Hindlimb muscle (tissue), 1 donor: ENCODE measurements at places on chromosomes 12 and 14.

DNA sequence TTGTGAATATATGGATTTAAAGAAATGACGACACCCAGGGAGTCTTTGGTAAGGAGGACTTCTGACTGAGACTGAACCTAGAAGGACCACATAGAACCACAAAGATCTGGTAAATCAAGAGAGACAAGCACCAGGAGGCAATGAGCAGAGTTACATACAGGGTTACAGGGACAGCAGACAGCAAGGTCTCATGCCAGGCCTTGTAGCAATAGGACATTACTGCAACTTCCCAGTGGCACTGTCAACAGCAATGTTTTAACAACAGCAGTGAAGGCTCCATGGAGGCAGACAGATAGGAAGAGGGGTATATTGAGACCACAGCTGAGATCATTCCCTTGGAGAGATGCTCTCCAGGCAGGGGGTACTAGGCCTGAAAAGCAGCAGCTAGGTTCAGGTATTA, 18.5 kb downstream of the CPNE8 start:
- no peak for DNase-seq

DNA sequence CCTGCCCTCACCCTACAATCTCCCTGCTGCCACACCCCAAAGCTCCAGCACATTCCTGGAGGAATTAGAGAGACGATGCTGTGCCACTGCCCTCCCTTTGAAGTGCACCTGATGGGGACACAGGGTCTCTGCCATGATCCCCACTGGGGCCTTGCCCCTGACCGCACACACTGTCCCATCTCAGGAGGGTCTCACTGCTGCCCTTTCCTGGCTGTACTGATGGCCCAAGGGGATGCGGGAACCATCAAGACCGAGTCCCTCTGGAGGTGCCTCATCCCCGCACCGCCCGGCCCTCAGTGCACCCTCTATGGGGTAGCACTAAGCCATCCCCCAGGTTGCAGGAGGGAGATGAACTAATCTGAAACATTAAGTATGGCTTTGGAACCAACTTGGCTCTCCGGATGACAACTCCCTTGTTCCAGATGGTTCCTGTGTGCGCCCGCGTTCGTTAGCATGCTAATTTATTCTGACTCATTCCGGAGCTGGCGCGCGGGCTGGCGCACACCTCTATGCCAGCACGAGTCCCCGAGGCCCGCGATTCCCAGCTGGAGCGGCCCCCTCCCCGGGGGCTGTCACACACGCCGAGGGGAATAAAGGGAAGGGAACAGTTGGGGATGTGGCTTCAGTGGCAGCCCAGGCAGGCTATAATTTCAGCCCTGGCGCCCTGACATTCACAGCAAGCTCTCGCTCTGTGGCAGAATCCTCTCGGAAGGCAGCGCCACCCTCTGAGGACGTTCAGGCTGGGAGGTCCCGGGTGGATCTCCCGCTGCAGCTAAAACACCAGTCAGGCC, 34.2 kb upstream of the C14orf180 start:
- DNase-seq = no peak

DNA sequence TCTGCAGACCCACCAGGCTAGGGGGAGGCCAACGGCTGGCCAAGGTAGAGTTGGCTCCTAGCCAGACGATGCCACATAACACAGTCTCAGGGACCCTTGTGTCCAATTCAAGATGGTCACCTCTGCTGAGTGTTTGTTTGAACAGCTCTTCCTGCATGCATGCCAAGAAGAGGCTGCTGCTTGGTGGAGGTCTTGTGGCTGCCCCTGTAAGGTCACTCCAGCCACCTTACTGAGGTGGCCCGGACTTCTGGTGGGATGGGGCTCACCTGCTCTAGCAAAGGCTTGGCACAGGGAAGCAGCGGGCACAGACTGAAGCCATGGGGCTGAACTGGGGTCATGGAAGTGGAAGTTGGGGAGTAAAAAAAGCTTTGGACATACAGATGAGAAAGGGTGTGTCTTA, 210.3 kb downstream of the GLT1D1 start:
- no peak for DNase-seq

DNA sequence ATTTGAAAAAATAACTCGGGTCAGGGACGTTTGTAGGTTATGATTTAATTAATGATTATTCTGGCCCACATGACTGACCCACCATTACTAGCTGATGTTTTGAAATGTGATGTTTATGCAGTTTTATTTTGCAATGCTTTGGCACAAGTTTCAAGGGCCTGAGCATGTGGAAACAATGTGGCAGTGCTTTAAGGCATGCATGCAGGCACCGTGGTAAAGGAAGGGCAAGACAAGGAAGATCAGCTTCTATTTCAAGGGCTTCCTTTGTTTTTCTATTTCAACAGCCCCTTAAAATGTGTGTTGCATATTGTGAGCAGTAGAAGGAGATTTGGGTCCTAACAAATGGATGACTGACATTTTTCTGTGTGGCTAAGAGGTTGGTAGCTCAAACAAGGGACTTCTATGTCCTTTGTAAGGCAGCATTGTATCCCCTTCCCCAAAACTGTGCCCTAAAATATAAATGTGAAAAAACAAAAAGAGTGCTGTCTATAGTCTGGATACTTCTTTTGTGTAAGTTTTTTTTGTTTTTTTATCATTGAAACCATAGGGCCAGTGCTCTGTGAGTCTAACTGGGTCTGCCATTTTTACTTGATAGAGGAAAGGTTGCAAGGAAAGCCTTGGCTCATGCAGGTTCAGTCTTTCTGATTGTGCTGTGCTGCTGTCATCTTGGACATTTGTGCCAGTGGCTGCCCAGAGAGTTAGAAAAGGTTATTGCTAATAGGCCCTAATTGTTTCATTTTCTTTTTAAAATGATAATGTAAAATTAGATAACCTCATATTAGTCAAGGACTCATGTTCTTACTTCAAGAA, 103.5 kb downstream of the FGD4 start:
- no peak for DNase-seq

DNA sequence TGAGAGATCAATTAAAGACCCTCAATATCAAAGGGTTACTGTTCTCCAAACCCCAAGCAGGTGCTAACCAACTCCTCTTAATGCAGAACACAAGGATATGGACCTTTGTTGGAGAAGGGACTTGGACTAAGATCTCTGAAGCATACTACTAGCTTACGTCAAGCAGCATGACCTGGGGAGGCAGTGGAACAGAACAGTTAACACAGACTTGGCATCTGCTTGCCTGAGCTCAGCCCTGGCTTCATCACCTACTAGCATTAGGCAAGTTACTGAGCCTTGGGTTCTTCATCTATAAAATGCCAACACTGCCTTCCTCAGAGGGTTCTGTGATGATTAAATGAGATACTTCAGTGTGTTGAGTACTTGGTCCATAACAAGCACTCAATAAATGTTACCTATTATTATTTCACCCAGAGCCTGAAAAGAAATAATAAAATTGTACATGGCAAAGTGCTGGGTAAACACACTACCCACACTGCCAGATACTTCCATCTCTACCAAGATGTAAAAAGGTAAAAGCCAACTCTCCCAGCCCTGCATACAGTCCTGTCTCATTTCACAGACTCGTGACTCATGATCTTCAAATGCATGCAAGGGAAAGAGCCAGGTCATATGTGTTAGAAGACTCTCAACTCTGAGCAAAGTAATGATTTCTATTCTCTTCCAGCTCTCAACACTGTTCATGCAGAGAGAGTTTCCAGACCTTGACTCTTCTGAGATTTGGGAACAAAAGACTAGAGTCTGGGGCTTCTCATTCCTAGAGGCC, 39.7 kb downstream of the FMNL3 start:
- DNase-seq = no peak

DNA sequence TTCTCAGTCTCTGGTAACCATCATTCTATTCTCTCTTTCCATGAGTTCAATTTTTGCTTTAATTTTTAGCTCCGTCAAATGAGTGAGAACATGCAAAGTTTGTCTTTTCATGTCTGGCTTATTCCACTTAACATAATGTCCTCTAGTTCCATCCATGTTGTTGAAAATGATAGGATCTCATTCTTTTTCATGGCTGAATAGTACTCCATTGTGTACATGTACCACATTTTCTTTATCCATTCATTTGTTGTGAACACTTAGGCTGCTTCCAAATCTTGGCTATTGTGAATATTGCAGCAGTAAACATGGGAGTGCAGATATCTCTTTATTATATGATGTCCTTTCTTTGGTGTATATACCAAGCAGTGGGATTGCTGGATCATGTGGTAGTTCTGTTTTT, 145.4 kb upstream of the E2F7 start:
- DNase-seq = no peak

DNA sequence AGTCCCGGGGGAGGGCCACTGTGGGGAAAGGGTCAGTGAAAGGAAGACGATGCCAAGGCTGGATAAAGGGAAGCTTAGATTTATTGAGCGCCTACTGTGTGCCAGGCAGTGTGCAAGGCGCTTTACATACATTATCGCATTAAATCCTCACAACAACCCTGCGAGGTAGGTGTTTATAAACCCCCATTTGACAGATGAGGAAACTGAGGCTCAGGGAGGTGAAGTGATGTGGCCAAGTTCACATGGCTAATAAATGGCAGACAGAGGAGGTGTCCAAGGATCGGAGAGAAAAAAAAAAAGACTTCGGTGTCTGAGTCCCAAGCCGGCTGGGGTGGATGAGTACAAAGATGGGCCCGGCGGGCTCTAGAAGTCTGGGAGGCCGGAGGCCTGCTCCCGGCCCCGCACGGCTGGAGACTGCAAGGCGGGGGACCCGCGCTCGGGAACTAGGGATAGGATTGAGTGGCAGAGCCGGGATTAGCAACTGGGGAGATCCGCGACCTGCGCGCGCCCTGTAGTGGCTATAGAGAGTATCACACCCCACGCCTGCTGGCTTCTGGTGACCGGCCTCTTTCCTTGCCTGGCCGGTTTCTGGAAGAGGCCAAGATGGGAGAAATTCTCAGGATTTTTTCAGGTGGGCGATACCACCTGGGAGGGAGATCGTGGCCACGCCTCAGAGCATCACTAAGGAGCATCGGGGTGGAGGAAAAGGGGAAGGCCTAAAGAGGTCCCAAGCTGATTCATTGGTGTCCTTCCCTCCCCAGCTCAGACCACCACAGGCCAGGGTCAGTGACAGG, 3.9 kb downstream of the DDN start:
- peak; percentile 80 for DNase-seq

DNA sequence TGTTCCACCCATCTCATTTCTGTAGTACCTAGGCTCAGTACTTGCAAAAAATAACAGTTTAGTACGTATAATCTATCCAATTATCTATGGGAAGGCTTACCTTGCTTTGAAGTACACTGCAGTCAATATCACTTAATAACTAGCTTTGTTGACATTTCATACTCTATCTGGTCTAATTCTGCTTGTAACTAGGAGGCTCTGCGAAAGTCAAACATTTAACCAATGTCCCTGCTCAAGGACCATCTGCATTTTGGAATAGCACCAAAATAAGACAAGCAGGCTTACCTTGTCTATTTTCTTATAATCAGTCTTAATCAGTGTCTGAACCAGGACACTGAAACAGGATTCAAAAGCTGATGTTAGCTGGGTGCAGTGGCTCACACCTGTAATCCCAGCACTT, 39.9 kb downstream of the SLC25A47 start:
- DNase-seq = no peak
